GM06990 (cell line): ENCODE measurements at places on chromosomes 11 and 22.

GRCh38 chr22:21100149-21101032 is 54.6 kb downstream of the LRRC74B start:
- DNase-seq: no peak

GRCh38 chr11:106012744-106013143 is 9.3 kb downstream of the MSANTD4 start:
- no peak for DNase-seq

DNA sequence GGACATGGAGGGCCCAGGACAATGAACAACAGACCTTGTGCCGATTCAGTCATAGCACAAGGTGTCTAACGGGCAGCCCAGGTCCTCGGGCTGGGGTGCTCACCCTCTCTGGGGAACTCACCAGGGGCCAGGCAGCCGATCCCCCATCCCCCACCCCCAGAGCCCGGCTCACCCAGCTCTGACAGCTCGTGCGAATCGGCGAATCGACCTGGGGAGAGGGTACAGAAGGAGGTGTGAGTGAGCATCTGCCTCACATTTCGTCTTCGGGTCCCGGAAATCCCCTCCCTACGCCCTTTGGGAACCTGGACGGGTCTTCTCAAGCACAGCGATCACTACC is 423 bp downstream of the PEX16 start:
- no peak for DNase-seq

GRCh38 chr11:104464691-104465090 is 300.7 kb upstream of the PDGFD start:
- no peak for DNase-seq

DNA sequence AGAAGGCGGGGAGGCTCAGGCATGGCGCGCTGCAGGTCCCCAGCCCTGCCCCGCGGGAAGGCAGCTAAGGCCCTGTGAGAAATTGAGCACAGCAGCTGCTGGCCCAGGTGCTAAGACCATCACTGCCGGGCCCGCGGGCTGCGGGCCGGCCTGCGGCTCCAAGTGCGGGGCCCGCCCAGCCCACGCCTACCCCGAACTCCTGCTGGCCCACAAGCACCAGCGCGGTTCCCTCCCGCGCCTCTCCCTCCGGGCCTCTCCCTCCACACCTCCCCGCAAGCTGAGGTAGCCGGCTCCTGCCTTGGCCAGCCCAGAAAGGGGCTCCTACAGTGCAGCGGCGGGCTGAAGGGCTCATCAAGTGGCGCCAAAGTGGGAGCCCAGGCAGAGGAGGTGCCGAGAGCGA is 4.6 kb upstream of the RDX start:
- no peak for DNase-seq

DNA sequence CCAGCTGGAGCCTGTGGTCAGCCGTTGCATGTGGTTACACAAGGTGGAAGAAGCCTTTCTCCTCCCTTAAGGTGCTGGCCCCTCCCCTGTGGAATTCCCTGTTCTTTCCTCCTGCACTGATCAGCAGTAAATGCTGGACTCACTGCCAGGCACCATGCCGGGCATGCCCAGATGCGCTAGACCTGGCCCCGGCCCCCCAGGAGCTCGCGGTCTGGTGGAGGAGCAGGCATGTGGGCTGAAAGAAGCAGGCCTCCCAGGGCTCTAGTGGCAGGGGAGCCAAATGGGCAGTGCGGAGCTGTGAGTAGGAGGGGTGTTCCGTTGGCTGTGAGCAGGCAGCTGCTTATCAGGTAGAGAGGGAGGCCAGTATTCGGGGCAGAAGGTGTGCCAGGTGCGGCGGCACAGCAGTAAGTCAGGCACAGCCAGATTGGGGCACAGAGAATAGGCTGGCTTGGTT is 10.2 kb downstream of the DGKZ start:
- DNase-seq: no peak

GRCh38 chr22:39426380-39427043 is 26.9 kb downstream of the TAB1 start:
- DNase-seq: no peak

GRCh38 chr11:126318574-126319373 is 14.9 kb downstream of the DCPS start:
- no peak for DNase-seq

GRCh38 chr11:44037658-44037998 is 10.2 kb upstream of the ACCSL start:
- no peak for DNase-seq

DNA sequence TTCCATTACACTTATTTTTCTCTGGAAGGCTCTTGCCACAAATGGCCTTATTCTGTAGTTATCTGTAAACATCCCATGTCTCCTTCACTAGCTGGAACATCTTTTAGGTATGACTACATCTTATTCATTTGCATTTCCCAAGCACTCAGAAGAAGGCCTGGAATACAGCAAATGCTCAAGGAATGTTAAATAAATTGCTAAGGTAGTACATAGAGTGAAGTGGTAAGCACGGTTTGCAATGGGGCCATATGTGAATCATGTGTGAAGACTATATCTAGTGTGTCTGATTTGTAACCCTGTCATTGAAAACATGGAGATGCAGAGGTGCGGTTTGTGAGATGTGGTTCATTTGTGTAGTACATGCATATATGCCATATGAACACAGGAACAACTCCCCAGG is 33.5 kb downstream of the GDPD4 start:
- DNase-seq: no peak

- no peak for DNase-seq
Measured at GRCh38 chr11:20238712-20239111, 78.4 kb upstream of the DBX1 start.
